A549 (cell line): ENCODE measurements at places on chromosomes 12 and 14.

DNA sequence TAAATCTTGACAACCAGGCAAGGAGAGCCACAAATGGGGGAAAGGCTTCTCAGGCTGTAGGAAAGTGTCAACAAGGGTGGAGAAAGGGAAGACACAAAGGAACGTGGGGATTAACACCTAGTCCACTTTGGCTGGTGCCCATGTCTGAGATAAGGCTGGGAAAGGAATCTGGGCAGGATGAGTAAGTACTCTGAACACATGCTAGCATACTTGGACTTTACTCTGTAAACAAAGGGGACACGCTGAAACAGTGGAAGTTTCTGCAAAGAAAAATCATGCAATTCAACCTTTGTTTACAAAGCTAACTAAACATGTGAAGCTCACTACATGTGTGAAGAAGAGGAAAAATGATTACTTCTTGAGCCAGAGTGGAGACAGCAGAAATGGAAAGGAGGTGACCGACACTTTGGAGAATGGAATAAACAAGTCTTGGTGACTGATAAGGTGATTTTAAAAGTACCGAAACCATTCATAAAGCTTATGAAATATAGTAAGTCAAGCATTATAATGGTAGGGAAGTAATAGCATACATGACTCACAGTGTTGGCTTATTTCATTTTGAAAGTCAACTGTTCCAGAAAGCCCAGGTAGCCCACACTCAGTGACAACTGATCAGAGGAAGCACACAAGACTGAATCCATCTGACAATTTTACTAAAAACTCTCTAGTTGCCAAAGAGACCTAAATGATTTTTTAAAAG lies 13.2 kb downstream of the CPNE8 start:
- peak; percentile 54 for DNase-seq

DNA sequence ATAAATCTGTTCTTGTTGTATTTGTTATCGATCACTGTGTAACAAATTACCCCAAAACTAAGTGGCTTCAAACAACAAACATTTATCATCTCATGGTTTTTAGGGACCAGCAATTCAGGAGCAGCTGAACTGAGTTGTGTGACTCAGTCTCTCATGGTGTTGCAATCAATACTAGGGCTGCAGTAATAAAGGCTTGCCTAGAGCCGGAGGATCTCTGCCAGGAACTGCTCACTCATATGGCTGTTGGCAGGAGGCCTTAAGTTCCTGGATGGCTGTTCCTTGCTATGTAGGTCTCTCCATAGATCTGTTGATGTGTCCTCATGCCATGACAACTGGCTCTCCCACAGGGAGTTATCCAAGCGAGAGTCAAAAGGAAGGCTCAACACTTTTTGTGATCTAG lies 3.8 kb upstream of the PSMC6 start:
- no peak for DNase-seq

GRCh38 chr14:28755198-28755815 lies 11.3 kb upstream of the FOXG1 start:
- DNase-seq, result no peak

DNA sequence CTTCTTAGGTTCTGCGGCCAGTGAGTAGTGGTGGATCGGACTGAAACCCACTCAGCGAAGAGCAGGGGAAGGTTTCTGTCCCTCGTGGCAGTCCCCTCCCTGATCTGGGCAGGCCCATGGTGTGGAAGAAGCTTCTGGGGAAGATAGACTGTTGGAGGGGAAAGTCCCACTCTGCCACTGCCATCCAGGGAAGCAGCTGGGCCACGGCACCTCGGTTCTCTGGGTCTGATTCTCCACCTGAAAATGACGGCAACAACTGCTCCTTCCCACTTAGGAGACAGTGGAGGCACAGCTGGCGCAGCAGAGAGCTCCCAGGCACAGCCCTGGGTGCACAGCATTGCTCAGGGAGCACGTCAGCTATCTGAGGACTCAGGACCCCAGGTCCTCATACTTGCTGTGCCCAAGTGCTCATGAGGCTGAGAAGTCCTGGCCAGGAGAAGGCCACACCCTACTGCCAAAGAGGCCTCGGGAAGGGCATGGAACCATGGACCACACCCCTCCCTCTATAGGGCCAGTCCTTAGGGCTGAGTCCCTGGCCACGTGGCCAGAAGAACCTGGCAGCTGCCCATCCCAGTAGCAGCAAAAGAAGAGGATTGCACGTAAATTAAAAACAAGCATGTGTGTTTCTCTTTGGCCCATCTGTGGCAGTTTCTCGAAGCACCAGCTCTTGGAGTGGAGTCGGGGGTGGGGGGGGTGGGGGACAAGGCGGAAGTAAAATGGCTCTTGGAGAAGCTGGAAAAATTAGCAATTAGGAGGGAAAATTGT lies 85.3 kb upstream of the BCL11B start:
- DNase-seq, result no peak

GRCh38 chr12:125070112-125070511 lies 4.9 kb downstream of the AACS start:
- DNase-seq, result no peak

GRCh38 chr14:68753690-68754089 lies 39.2 kb downstream of the ZFP36L1 start:
- DNase-seq, result no peak

DNA sequence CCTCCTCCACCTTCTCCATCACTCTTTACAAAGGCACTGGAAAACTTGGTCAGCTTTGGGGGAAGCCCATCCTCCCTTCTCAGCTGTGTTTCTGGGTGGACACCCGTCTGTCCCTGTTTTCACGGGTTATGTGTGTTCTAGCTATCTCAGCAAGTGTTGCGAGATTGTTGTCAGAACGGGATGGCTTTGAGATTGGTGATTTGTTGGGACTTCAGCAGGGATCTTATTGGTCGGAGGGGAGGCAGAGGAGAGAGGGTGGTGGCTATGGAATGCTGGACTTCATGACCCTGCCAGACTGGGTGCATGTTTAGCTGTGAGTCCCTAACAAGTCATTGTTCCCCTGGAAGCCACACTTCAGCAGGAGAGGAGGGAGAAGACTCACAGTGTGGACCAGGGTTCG lies 2.1 kb downstream of the USP5 start:
- no peak for DNase-seq

- peak; percentile 33 for DNase-seq
Measured at GRCh38 chr14:104149617-104150135, 11.3 kb downstream of the KIF26A start.

- DNase-seq, result no peak
Measured at GRCh38 chr12:26749781-26750180, 83.2 kb downstream of the ITPR2 start.

GRCh38 chr12:59115526-59115925 lies 195.2 kb upstream of the LRIG3 start:
- no peak for DNase-seq

GRCh38 chr12:6960593-6961277 lies 9.6 kb downstream of the PTPN6 start:
- DNase-seq, result peak; percentile 72

DNA sequence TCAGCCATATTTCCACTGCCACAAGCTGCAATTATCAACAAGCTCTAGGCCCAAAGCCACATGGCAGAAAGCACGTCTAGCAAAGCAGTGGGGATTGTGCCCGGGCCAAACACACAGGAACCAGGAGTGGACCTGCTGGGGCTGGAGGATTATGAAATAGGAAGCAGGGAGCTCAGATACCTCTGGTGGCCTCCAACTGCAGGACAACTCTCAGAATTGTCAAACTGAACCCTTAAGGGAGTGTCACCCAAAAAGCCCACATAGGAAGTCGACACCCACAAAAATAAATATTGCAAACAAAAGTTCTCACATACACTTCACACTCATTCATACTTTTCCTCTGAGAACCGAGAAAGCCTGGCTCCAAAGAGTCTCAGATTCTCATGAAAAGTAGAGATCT lies 26.1 kb downstream of the KCTD10 start:
- no peak for DNase-seq

GRCh38 chr12:27951898-27952297 lies 20.6 kb downstream of the PTHLH start:
- no peak for DNase-seq

GRCh38 chr12:22105542-22105941 lies 59.5 kb downstream of the CMAS start:
- DNase-seq, result no peak

DNA sequence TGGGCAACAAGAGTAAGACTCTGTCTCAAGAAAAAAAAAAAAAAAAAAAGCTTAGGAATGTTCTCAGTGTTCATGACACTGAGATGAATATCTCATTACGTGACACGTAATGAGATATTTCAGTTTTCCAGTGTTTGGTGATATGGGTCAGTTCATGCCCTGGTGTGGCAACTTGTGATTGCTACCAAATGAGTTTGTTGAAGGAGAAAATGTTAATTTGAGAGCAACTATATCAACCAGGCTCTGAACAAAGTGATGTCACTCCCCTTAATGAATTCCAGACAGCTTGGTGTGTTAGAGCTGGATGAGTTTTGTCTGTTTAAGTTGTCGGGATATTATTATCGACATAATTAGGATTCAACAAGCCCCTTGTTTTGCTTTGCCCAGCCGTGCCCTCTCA lies 211.7 kb downstream of the DPF3 start:
- no peak for DNase-seq

- no peak for DNase-seq
Measured at GRCh38 chr12:20963303-20963702, 152.8 kb downstream of the SLCO1B3 start.

- DNase-seq, result peak; percentile 69
Measured at GRCh38 chr12:13278249-13278787, 81.8 kb downstream of the EMP1 start.

DNA sequence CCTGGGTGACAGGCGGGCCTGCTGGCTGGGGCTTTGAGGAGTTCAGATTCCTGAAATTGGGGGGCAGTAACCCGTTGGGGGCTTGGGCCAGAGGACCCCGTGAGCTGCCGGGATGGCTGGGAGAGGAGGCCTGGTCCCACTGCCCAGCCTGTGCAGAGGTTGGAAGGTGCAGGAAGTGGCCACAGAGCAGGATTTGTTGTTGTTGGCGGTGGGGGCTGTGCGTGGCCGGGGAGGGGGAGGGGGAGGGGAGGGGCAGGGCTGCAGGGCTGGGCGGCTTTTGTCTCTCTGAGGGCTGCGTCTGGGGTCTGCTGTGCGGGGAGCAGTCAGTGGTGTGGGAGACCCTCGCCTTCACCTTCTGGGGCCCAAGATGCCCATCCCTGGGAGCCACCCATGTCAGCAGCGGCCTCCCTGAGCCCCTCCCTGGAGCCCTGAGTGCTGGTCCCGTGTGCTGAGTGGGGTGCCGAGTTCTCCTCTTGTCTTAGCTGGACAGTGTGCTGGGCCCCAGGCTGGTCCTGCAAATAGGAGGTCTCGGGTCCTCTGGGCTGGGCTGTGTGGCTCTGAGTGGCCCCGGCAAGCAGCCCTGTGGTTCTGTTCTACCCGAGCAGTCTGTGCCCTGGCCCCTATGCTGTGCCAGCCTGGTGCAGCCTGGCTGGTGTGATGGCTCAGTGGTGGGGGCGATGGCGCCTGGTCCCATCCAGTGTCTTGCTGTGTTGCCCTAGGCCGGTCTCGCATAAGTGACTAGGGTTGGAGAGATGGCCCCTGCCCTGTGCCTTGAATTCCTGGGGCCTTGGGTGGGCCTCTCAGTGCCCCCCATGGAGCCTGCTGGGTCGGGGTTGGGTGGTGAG lies 10.3 kb downstream of the KIF26A start:
- no peak for DNase-seq
